ENCODE measurements at places on chromosomes 1 and 21.

DNA sequence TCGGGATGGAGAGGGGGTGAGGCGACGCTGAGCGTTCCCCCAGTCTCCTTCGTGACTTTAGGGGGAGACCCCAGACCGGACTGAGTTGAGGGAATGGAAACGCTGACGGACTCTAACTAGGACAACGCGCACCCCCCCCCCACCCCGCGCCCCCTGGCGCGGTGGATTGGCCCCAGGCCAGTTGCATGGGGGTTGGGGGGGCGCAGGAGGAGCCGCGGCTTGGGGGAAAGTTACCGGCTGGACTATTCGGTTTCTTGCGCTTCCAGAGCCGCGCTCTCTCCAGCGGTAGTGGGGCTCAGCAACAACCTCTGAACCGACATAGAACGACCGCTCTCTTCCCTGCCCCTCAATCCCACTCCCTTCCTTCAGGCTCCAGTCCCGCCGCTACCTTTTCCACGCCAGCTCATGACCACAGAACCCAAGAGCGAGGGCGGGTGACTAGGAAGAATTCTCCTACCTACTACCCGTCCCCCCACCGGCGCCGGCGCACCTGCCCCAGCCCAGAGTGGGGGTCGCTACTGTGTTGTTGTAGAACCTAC lies 694 bp downstream of the ZBTB7B start:
- DNase-seq: peak; percentile 32

DNA sequence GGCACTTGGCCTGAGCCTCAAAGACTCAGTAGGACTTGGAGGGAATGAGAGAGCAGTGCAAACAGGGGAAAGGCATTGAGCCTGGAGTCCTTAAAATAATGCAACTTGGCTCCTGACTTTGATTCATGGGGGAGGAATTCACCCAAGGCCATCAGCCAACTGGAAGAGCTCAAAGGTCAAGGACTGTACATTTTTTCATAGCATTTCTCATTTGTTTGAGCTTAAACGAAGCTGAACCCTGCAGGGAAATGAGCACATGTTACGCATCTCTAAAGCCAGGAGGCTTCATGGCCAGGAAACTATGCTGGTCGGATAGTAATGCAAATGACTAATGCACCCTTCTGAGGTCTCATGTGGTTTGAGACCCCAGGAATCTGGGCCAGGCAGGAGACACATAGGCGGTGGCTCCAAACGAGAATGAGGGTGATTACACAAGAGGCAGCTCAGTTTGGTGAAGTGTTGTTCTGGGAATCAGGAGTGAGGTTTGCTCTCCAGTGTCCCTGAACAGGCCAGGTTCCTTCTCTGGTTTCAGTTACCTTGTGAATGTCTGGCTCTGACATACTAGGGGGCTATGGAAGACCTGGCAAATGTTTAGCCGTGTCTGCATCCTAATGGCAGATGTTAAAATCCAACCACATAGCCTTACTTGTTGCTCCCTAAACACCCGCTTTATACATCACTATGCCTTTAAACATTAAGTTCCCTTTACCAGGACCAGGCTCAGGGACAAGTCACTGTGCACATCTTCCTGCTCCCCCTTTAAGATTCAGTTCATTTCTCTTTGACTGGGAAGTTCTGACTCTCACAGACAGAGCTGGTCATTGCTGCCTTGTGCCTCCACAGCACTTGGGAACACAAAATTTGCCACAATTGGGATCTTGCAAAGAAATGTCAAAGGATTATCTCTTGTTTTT lies 503.9 kb upstream of the USP24 start:
- no peak for DNase-seq

DNA sequence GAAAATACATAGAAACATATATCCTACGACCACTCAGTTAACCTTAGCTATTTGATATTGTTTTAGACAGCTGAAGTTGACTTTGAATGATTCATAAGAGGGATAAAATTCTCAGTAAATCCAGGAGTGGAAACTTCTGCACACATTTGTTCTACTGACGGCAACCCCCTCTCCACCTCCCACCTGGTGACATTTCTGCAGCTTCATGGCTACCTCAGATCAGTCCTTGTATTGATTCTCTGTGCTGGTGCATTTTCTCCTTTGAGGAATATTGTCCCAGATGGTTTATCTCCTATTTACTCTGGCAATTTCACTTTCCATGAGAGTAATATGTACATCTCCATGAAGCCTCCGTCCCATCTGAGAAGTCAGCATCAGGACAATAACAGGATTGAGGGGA lies 57.7 kb upstream of the COA6 start:
- DNase-seq: no peak

DNA sequence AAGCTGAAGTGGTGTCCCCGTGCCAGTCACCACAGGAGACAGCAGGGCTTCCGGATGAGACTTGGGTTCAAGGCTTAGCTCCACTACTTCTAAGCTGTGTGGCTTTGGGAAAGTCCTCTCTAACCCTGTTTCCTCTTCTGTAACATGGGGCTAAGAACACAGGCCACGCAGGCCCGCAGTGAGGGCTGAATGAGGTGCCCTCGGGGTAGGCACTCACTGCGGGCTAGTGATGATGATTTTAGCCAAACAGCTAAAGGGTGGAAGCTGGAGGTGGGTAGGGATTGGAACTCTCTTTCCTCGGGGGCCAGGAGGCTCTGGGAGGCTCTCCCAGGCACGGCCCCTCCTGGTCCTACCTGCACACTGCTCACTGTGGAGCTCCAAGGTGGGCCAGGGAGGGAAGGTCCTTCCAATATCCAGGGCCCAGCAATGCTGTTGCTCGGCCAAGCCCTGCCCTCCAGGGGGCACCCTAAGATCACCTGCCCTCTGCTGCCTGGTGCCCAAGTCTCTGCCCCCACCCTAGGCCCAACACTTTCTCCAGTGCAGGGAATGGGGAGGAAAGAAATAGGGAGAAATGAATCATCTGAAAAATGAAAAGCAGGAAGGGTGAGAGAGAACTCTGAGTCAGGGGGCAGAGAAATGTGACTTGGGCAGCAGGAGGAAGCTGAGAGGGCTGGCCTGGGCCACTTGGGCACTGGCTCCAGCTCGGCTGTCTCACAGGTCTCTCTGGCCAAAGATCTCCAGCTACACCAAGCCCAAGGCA lies 19.2 kb upstream of the EVA1B start:
- peak; percentile 27 for DNase-seq

DNA sequence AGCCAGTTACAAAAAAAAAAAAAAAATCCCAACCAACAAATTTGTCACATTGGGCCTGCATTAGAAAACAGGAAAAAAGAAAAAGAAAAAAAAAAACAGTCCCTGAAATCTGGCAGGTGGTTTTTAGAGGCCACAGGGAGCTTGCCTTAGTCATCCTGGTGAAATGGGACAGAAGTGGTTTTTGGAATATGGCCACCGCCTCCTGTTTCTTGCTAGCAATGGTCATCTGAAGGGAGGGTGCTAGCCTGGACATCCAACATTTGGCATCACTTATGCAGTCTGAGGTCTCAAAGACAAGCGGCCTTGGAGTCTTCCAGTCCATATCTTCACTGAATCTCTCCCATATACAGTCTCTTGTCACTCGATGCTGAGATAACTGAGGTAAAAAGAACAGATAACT lies 20.1 kb upstream of the NKAIN1 start:
- no peak for DNase-seq

GRCh38 chr1:176949033-176949662 lies 215.4 kb downstream of the ASTN1 start:
- DNase-seq: no peak

GRCh38 chr1:168054117-168054516 lies 82.6 kb downstream of the GPR161 start:
- no peak for DNase-seq

DNA sequence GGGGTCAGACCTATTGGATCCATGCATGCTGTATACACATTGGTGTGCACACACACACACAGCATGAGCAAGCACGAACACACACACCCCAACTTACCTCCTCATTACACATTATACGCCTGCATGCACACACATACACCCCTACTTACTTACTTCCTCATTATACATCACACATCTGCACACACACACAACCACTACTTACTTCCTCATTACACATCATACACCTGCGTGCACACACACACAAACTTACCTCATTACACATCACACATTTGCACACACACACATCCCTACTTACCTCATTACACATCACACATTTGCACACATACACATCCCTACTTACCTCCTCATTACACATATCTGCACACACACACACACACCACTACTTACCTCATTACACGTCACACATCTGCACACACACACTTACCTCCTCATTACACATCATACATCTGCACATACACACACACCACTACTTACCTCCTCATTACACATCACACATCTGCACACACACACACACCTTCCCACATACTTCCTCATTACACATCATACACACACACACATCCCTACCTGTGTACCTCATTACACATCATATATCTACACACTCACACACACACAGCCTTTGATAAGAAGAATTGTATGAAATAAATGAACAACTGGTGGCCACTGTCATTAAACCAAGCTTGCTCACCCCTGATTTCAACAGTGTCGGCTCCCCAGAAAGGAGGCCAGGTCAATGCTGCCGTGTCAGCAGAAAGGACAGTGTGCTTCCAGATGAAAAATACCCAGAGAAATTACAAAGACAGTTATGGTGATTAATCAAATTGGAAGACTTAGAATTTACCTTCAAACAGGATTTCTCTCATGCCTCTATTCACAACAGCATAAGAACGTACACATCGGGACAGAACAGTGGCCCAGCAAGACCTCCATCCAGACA lies 117.8 kb downstream of the SETD4 start:
- DNase-seq: no peak

GRCh38 chr1:100868364-100868995 lies 26.2 kb downstream of the EXTL2 start:
- peak; percentile 61 for DNase-seq

GRCh38 chr1:232029315-232029714 lies 402.7 kb downstream of the DISC1 start:
- no peak for DNase-seq

- peak; percentile 17 for DNase-seq
These were observed 10.6 kb downstream of the CNR2 start for GRCh38 chr1:23902321-23903278.

- DNase-seq: no peak
These were observed 218.9 kb downstream of the LHX8 start for GRCh38 chr1:75353051-75353450.

DNA sequence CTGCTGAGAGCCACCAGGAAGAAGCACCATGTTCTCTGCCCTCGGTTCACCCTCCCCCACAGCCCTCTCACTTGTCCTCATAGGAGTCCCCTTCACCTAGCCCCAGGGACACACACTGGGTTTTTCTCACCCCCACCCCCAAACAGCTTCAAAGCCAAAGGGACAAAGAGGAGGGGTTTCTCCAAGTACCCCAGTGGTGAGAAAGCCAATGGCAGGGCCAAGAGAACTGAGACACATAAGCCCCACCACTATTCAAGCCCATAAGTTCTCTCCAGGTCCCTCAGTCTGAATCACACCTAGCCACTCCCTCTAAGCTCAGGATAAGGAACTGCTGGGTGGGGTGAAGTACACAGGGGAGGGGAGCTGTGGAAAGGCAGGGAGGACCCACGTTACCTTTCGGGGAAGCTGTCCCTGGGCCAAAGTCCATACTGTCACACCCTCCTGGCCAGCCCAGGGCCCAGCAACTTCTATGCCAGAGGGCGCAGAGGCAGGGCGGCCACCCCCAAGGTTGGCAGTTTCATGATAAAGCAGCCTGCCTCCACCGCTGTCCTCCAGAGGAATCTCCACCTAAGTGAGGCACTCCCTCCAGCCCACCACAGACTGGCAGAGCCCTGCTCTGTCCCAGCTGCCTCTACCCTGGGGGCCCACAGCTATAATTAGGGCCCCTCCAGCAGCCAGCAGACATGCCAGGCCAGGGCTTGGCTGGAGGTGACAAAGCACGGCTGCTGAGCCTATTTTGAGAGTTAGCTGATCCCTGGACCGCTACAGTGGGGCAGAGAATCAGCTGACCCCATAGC lies 39.0 kb upstream of the PPP1R15B start:
- DNase-seq: no peak

GRCh38 chr1:8096105-8097011 lies 70.2 kb upstream of the ERRFI1 start:
- no peak for DNase-seq

DNA sequence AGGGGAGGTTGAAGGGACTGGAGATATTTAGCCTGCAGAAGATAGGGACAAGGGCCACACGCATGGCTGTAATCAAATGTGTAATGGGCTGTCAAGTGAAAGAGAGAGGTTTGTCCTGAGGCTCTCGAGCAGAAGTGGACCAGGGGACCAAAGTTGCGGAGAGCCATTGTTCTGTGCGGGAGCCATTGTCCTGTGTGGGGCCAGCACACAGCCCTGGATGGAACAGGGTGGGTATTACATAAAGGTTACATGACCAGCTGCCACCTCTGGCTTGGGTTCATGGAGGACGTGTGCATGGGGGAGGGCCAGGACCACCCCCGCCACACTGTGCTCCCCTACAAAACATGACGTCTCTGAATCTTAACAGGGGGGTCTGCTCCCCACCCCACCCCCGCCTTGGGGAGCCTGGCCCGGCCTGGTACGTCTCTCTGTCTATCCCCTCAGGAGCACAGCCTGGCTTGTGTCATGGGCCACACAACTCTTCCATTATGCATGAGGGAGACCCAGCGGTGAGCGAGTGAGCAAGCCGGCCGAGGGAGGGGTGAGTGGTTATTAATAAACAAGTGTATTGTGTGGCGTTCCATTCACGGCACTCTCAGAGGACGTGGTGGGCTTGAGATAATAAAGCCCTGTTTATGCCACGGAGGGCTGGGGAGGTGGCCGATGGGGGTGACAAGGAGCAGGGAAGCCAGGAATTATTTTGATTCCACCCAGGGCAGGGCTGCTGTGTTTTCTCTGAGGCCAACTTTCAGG lies at the start of gene NFASC:
NFASC (plus strand) TSS at position 703 of the 753 bp plus-strand sequence. CDS start 73,454 bp downstream, outside the sequence.
- no peak for DNase-seq

GRCh38 chr1:220990427-220991339 lies 111.4 kb downstream of the HLX start:
- DNase-seq: no peak

DNA sequence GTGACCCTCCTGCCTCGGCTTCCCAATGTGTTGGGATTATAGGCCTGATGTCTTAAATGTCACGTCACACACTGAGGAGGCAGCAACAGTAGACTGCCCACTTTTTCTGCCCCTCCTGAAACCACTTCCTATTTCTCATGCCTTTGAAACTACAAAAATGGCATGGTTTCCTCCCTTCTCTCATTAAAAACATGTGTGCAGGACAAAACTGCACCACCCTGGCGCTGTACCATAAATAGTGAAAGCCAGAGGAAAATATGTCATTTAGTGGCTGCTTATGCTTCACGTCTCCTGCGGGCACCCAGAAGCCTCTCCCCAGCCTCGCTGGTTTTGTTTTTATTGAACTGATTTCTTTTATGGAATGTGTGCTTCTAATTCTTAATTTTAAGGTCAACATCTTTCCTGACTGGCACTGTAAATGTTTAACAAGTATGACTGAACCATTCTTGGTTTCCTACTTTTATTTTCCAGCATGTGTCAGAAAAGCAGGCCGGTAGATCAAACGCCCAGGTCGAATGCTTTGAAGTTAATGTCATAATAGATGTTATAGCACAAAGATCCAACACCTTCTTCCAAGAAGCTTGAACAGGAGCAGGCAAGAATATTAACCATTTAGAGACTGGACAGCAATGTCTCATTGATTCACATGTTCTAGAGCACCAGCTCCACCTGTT lies 59.6 kb upstream of the C1orf87 start:
- DNase-seq: no peak
